ENCODE measurements at places on chromosomes 11 and 22. TPM values are rescaled to one million over a fixed set of nuclear protein-coding genes. Genes with fewer than 3 reads are reported as not detected.

Gene TTC28
- total RNA-seq, result 22.1 TPM

Gene RAB36
- 0.59 TPM for total RNA-seq

Gene LUZP2
- total RNA-seq, result not detected

Gene LMF2
- 30.1 TPM for total RNA-seq

Measured in right atrium auricular region (tissue), 2 donors.